ENCODE measurements at places on chromosomes 3 and 15.

DNA sequence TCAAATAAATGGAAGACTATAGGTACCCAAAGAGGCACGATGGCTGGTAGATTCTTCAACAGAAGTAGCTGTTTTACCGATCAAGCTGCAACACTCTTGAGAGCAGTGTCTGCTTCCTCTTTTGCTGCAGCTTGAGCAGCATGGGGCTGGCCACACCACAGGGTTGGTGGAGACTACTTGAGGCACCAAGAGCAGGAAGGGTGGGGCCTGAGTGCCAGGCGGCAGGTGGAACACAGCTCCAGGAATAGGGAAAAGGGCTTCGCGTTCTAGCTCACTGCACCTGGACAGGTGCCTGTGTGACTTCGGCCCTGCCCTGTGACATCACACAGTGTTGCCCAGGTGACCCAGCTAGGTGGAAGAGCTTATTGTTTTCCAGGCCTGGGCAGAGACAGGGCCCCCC lies at the start of gene CCDC33:
TSS of gene CCDC33 (plus strand) at position 365 of the 400 bp plus-strand sequence. CDS start 394 bp downstream, outside the sequence.
- H3K36me3 ChIP-seq, result no peaks in the 10 kb centered on the region
- no peak for DNase-seq
- H3K4me1 ChIP-seq, result no peaks in the 10 kb centered on the region
- H3K27ac ChIP-seq, result no peak within 1 kb of the TSS
- H3K4me3 ChIP-seq, result no peak within 1 kb of the TSS

- H3K36me3 ChIP-seq, result no peaks in the 10 kb centered on the region
- H3K27ac ChIP-seq, result no peak overlapping the region
- no peak overlapping the region for H3K4me3 ChIP-seq
- H3K4me1 ChIP-seq, result no peaks in the 10 kb centered on the region
Observed at GRCh38 chr3:54968546-54969172, 40.8 kb upstream of the LRTM1 start.

- no peak for DNase-seq
- no peak overlapping the region for H3K27ac ChIP-seq
- no peak overlapping the region for H3K4me3 ChIP-seq
- peaks cover 3% of the 10 kb centered on the region for H3K4me1 ChIP-seq
- H3K27me3 ChIP-seq, result peaks cover 3% of the 10 kb centered on the region
Observed at GRCh38 chr3:149419816-149420215, 42.4 kb upstream of the TM4SF1 start.

DNA sequence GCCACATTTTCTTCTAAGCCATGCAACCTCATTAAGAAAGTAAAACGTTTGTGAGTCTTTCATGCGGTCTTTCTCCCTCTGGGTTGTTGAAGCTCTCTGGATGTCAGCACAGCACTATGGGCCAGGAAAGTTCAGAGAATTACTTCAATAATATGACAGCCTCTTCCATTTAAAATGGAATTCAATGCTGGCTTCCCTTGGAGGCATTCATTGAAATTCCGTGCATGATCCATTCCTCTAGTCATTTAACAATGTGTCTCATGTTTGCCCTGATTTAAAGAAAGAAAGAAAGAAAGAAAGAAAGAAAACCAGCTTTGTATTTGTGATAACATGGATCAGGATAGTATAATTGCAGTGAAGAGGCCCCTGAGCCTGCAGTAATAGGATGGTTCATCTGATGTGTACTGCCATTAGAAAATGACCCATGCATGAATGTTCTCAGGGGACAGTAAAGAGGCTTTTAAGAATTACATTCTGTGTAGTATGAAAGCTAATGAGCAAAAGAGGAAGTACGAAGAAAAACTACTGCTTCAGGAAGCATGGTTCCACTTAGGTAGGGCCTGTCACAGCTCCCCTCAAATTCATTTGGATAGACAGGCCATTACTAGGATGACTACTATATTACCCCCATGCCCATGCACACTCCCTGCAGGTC lies 146.0 kb downstream of the ARPP21 start:
- H3K27ac ChIP-seq, result no peak overlapping the region
- H3K27me3 ChIP-seq, result no peaks in the 10 kb centered on the region
- H3K36me3 ChIP-seq, result no peaks in the 10 kb centered on the region
- H3K4me1 ChIP-seq, result no peaks in the 10 kb centered on the region

- DNase-seq, result no peak
- H3K36me3 ChIP-seq, result no peaks in the 10 kb centered on the region
- no peak overlapping the region for H3K27ac ChIP-seq
- H3K27me3 ChIP-seq, result no peaks in the 10 kb centered on the region
- no peaks in the 10 kb centered on the region for H3K4me1 ChIP-seq
Observed at GRCh38 chr3:195073866-195074860, 196.8 kb downstream of the XXYLT1 start.

- peak; percentile 47 for DNase-seq
- no peak overlapping the region for H3K27ac ChIP-seq
- no peak overlapping the region for H3K4me3 ChIP-seq
- peaks cover 6% of the 10 kb centered on the region for H3K36me3 ChIP-seq
- H3K4me1 ChIP-seq, result peaks cover 12% of the 10 kb centered on the region
- H3K27me3 ChIP-seq, result no peaks in the 10 kb centered on the region
Observed at GRCh38 chr3:9826815-9827573, 16.8 kb downstream of the RPUSD3 start.

DNA sequence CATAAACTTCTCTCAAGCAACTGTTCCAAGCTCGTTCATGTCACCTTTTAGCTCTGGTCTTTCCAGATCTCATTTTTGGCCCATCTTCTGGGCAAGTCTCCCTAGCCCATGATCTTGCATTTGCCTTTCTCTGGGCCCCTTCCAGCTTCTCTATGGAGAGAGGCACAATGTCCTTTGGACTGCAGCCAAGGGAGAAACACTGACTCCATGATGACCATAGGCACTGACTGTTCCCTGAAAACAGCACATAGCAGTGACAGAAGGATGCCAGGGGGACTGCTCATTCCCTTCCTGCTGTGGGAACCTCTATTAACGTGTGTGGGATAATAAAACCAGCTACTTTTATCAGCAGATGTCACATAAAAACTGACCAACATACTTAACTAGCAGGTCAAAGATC lies 60.3 kb downstream of the STRIT1 start:
- no peak overlapping the region for H3K4me3 ChIP-seq
- H3K4me1 ChIP-seq, result no peaks in the 10 kb centered on the region
- no peak for DNase-seq

DNA sequence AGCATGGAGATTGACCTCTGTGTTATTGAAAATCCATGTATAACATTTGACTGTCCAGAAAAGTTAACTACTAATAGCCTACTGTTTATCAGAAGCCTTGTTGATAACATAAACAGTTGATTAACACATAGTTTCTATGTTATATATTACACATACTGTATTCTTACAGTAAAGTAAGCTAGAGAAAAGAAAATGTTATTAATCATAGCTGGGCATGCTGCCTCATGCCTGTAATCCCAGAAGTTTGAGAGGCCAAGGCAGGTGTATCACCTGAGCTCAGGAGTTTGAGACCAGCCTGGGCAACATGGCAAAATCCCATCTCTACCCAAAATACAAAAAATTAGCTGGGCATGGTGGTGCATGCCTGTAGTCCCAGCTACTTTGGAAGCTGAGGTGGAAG lies 163.3 kb downstream of the EPHA6 start:
- no peaks in the 10 kb centered on the region for H3K27me3 ChIP-seq
- H3K36me3 ChIP-seq, result no peaks in the 10 kb centered on the region
- no peak for DNase-seq
- no peak overlapping the region for H3K4me3 ChIP-seq

- no peaks in the 10 kb centered on the region for H3K36me3 ChIP-seq
- peaks cover 29% of the 10 kb centered on the region for H3K27me3 ChIP-seq
- peaks cover 6% of the 10 kb centered on the region for H3K4me1 ChIP-seq
- H3K27ac ChIP-seq, result no peak overlapping the region
- no peak for DNase-seq
- H3K4me3 ChIP-seq, result no peak overlapping the region
Observed at GRCh38 chr3:157029365-157029790, 130.6 kb downstream of the CCNL1 start.

DNA sequence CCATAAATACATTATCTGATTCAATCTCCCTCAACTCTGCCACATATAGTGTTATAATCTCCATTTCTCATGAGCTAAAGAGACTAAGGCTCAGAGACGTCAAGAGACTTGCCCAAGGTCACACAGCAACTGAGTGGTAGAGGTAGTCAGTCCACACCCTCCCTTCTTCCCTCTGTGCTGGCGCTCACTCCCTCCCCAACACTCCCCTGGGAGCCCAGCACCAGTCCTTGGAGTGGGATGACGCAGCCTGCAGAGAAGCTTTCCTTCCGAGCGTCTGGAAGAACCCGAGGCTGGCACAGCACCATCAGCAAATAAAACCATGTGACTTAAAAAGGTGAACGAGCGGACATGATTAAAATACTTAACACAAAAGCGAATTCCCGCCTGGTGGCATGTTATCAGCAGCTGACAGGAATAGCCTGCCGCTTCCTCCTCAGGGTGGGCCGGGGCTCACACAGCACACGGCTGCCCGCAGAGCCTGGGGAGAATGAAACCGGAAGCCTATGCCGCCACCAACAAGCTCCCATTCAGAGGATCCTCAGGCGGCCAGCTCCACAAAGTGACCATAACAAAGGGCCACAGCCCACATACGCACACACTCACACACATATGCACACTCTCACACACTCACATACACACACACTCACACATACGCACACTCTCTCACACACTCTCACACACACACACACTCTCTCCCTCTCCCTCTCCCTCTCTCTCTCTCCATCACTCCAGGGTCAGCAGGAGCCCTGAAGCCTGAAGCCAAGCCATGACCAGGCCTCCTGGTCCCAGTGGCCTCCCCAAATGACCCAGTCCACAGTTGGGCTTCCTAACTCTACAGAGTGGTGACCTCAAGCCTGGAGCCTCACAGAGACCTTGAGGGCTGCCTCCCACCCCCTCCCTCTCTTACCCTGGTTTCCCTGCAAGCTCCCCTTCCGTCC lies 120.5 kb downstream of the XXYLT1 start:
- peaks cover 2% of the 10 kb centered on the region for H3K27me3 ChIP-seq
- H3K27ac ChIP-seq, result peak overlapping the region; percentile 78
- H3K4me1 ChIP-seq, result peaks cover 45% of the 10 kb centered on the region
- H3K4me3 ChIP-seq, result peak overlapping the region; percentile 35

DNA sequence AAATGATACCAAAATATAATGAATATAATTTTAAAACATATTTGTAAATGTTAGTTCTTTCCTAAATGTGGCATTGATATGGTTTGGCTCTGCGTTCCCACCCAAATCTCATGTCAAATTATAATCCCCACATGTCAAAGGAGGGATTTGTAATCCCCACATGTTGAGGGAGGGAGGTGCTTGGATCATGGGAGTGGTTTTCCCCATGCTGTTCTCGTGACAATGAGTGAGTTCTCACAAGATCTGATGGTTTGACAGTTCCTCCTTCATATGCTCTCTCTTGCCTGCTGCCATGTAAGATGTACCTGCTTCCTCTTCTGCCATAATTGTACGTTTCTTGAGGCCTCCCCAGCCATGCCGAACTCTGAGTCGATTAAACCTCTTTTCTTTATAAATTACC lies 12.0 kb downstream of the CGGBP1 start:
- DNase-seq, result no peak
- no peak overlapping the region for H3K27ac ChIP-seq
- H3K4me1 ChIP-seq, result peaks cover 14% of the 10 kb centered on the region
- H3K36me3 ChIP-seq, result peaks cover 2% of the 10 kb centered on the region
- no peak overlapping the region for H3K4me3 ChIP-seq

DNA sequence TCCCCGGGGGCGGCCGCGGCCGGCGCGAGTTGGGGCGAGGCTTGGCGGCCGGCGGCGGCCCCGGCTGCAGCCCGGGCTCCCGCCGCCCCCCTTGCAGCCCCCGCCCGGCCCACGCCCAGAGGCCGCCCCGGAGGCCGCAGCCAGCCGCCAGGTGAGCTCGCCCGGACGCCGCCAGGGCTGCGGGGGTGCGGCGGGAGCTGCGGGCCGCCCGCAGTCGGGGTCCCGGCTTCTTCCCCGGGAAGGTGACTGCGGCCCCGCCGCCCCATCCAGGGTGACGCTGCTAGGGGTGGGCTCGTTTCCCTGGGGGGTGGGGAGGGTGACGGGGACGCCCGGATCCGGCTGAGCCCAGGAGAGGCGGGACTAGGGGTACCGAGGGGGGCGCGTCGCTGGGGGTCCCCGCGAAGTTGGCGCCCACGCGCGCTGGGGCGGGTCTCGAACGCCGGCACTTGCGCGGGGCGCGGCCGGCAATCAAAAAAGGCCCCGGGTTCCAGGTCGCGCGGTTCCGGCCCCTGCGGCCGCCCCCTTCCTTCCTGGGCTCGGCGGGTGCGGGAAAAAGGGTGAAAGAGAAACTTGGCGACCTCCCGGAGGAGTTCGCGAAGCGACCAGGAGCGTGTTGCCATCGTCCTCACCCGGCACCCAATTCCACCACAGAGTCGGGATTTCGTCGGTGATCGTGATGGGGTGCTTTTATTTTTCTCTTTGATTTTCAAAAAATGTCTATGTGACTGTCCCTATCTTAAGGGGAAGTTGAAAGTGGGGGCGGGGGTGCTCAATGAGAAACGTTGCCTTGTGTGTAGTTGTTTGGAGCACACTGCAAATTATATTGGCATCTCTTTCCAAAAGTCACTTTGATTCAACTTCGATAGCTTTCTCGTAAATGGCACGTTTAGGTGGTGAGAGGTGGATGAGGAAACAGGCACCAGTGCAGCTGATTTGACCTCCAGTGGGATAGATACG lies 619 bp downstream of the ATXN7 start:
- H3K4me1 ChIP-seq, result peaks cover 63% of the 10 kb centered on the region
- peak overlapping the region; percentile 98 for H3K27ac ChIP-seq
- peaks cover 37% of the 10 kb centered on the region for H3K36me3 ChIP-seq
- peak overlapping the region; percentile 92 for H3K4me3 ChIP-seq
- H3K27me3 ChIP-seq, result no peaks in the 10 kb centered on the region

DNA sequence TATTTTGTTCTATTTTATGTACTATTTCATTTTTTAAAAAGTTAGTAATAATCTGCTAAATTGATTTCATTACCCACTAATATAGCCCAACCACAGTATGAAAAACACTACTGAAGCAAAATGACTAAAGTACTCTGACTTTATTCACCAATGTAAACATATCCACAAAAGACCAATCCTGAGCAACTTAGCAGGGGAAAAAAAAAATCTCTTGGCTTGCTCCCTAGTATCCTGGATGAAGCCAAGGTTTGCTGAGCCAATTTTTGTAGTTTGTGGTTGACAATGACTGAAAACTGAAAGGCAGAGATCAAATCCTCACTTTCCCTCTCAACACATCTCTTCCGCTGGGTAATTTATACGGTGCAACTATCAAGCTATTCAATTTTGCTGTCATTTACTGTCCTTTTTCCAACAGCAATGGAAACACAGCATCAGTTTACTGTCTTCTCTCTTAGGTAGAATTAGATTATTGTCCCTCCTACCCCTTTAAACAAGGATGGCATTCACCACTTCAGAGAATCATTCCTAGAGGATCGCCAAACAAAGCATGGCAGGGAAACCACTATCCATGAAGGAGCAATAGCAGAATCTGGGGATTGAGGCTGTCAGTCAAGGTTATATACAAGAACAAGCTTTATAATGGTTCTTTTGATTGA lies 149.7 kb downstream of the THRB start:
- no peak for DNase-seq
- no peak overlapping the region for H3K27ac ChIP-seq
- H3K36me3 ChIP-seq, result no peaks in the 10 kb centered on the region
- no peaks in the 10 kb centered on the region for H3K27me3 ChIP-seq

DNA sequence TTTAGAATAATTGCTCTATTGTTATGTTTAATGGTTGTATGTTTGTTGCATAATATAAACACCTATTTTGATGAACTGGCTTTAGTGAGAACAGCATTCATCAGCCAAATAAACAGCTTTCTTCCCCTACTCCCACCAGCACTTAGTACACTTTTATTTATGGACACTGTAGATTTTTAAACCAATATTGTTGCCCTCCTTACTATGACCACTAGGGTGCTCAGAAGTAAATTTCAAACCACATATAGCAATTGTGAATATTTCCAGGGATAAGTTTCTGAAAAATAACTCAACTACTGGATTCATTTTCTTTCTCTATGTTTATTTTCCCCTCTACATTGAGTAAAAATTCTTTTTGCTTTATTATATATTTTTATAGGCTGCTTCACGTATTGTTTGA lies 84.7 kb upstream of the PTX3 start:
- H3K4me3 ChIP-seq, result no peak overlapping the region
- peaks cover 6% of the 10 kb centered on the region for H3K27me3 ChIP-seq
- no peaks in the 10 kb centered on the region for H3K36me3 ChIP-seq
- H3K27ac ChIP-seq, result no peak overlapping the region

Measured in activated CD4-positive, alpha-beta T cell treated with anti-CD3 and anti-CD28 coated beads, Interleukin-2, amount 10 ng/mL, durations not matched to agents 7 days and 5 days (primary cell).